ENCODE measurements at places on chromosomes 7 and 10.
A peak's percentile ranks its signal among the peaks of the same experiment; 100 is the strongest.

- DNase-seq, result no peak
Measured at GRCh38 chr7:8605221-8605620, 171.8 kb downstream of the NXPH1 start.

GRCh38 chr7:104971290-104972071 is 42.5 kb upstream of the KMT2E start:
- no peak for DNase-seq

DNA sequence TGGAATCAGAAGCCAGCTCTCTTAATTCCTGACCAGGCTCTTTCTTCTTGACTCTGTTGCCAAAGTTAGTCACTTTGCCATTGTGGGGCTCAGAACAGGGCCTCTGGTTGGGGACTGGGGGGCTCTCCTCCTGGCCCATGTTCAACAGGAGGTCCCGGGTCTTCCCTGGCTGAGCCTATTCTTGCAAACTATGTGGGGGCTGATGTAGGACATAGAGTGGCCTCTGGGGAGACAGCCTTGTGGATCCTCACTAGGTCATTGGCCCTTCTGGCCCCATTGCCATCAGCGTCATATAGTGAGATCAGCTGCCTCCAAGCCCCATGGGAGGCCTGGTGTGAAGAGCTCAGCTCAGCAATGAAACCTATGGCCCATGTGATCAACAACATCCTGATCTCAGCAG is 77.6 kb upstream of the LEP start:
- peak; percentile 29 for DNase-seq

GRCh38 chr10:61812052-61812721 is 89.3 kb upstream of the ARID5B start:
- no peak for DNase-seq

Measured in ureter (tissue), 1 donor.